ENCODE measurements at places on chromosomes 1 and 21.

DNA sequence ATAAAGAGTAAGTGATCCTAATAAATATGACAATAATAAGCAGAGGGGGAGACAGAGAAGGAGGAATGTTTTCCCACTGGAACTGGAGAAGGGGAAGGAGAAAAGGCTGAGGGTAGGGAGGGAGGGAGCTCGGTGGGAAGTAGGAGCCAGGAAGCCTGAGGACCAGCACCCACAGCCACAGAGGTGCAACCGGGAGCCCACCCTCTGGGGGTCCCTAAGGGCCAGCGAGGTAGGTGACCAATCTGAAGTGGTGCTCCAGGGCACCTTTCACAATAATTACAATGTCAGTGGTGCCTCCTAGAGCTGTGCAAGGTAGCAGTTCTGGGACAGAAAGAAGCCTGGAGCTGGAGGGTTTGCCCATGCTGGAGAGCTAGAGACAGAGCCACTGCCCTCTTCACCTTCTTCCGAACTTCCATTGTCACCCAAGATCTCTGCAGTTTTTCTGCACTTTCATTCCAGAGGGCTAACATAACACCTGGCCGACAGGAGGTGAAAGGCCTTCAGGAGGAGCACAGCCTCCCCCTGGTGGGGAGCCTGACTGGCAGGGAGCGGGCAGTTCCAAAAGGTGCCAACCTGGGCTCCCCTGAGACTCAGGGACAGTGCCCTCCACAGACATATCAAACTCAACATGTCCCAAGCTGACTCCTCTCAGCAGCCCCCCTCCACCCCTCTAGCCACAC is 4.1 kb upstream of the AHCYL1 start:
- DNase-seq: no peak

GRCh38 chr1:238242181-238242580 is 351.5 kb upstream of the ZP4 start:
- DNase-seq: no peak

GRCh38 chr1:201183209-201183608 is 7.4 kb upstream of the IGFN1 start:
- DNase-seq: no peak

- DNase-seq: no peak
These were observed 190.7 kb upstream of the MAP1LC3C start for GRCh38 chr1:242189591-242189990.

DNA sequence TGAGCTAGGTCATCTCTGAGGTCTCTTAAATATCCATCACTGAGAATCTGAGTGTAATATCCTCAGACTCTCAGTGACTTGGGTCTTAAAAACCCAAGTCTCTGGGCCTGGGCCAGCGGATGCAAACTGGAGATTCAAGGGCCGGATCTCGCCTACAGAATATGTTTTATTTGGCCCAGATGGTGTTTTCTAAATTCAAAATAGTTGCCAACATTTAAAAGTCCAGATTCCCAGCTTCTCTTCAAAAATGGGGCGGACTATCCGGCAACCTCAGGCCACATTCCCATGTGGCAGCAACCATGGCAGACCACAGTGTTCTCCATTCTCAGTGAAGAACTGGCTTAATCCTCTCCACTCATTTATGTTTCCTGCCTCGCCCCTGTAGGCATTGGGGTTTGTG is 12.7 kb upstream of the HEYL start:
- DNase-seq: no peak

DNA sequence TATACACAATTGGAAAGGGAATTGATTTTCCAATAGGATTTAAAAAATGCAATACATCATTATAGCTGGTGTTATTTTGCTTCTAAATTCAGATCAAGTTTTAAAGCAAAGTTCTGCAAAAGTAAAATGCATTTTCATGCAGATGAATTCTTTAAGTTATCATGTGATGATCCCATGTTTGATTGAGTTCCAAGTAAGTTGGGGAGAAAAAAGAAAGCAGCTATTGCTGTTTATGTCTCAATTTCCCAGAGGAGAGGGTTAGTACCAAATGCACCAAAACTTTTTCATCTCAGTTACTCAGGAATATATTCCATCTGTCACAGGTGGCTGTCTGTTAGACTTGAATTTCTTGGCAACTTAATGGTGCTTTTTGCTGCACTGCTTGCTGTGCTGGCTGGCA is 29.7 kb downstream of the HSPA13 start:
- DNase-seq: no peak

DNA sequence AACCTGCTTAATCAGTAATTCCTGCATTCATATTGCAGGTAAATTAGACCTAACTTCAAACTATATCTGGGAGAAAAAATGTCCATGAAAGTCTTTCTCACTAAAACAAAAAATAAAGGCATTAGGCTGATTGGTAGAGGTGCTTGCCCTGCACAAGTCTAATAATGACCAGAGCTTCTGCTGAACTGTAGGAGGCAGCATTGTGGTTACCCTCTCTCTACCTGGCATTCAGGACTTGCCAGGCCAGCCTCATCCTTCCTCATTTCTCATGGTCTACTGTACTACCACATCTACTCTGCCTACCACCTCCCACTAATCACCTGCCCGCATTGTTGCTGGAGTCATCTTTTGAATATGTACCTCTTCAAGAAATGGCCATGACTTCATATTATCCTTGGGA is 60.8 kb upstream of the KRTAP11-1 start:
- no peak for DNase-seq

GRCh38 chr1:177923441-177923840 is 46.4 kb downstream of the SEC16B start:
- DNase-seq: no peak

DNA sequence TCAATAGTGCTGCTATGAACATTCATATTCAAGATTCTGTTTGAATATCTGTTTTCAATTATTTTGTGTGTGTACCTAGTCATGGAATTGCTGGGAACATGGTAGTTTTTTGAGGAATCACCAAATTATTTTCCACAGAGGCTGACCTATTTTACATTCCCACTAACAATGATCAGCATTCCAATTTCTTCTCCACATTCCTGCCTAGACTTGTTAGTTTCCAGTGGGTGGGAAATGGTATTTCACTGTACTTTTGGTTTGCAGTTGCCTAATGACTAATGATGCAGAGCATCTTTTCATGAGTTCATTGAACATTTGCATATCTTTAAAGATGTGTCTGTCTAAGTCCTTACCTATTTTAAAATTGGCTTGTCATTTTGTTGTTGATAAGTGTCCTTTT is 1182.6 kb upstream of the B3GALT2 start:
- DNase-seq: no peak

- no peak for DNase-seq
These were observed 124.1 kb downstream of the POU2F1 start for GRCh38 chr1:167344615-167345385.

DNA sequence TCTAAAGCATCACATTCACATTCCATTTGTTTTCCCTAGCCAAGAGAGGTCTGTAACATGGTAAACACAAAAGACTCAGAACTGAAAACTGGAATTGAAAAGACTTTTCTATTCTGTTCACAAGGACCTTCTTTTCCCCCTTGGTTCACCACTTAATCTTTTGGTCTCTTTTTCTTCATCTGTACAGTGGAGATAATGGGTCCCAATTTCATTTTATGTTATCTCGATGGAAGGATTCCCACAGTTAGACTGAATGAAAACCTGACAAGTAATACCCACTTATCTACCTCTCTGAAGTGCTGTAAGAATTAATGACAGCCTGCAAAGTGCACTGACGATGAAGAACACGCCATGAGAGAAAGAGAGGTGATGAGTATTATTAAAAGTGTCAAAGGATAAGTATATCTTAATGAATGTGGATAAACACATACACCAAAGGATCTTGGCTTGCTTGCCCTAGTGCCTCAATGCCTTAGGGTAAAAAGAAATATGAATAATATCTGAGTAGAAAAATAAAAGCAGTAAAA is 71.5 kb downstream of the CYYR1 start:
- no peak for DNase-seq

DNA sequence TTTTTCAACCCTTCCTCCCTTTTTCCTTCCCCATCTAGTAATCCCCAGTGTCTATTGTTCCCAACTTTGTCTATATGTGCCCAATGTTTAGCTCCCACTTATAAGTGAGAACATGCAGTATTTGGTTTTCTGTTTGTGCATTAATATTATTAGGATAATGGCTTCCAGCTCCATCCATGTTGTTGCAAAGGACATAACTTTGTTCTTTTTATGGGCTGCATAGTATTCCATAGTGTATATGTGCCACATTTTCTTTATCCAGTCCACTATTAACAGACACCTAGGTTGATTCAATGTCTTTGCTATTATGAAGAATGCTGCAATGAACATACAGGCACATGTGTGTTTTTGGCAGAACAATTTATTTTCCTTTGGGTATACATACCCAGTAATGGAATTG is 121.0 kb upstream of the C1orf105 start:
- no peak for DNase-seq

DNA sequence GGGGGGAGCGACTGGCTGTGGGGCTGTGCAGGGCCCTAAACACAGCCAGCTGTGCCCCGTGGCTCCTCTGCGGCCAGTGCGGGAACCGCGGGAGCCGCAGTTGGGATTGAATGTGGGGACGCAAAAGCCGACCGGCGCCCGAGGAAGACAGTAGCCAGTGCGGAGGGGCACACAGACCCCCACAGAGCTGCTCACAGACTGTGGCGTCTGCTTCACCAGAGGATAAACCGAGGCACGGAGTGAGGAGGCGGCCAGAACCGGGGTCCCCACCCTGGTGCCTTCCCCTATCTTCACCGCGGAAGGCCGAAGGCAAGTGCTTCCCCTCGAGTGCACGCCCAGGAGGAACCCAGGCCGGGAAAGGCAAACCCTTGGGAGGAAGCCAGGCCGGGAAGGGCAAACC is 8.7 kb upstream of the TMEM52 start:
- DNase-seq: peak; percentile 8

GRCh38 chr1:8483586-8483985 is 165.7 kb downstream of the SLC45A1 start:
- DNase-seq: no peak

- DNase-seq: peak; percentile 21
These were observed 20.7 kb upstream of the LGALS8 start for GRCh38 chr1:236502972-236503639.

DNA sequence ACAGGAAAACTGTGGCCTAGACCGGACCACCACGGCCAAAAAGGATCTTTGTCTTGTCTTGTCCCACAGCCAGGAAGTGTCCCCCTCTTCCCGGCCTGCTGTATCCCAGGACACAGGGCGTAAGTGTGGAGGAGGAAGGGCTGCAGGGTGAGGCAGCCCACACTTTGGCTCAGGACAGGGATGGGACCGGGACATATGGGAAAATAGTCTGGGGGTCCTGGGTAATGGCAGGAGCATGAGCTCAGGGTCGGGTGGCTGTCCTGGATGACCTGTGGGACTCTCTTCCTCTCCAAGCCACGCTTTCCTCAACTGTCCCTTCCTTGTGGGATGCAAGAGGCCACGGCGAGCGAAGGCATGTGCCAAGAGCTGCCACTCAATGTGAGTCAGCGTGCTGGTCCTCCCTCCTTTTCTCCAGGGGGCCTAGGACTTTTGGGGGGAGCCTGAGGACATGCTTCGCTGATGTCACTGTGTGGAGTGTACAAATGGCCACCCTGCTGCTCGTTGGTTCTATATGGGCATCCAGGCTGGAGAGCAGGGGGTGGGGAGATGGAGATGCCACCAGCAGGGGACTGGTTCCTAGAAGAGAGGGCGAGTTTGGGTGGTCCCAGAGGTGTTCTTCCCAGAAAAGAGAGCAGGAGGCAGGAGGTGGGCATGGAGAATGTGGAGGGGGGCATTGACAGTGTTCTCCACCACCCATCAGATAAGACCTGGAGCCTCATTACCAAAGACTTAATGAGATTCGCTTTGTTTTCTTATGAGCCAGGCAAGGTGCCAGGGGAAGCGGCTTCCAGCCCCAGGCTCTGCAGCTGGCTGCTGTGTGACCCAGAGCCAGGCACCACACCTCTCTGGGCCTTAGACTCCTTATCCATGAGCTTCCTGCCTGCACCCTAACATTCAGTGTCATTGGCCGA is 11.5 kb upstream of the PADI1 start:
- DNase-seq: peak; percentile 1

GRCh38 chr21:39659070-39659815 is 46.5 kb downstream of the B3GALT5 start:
- DNase-seq: no peak

- DNase-seq: no peak
These were observed 2.5 kb downstream of the SDC3 start for GRCh38 chr1:30905916-30906620.

DNA sequence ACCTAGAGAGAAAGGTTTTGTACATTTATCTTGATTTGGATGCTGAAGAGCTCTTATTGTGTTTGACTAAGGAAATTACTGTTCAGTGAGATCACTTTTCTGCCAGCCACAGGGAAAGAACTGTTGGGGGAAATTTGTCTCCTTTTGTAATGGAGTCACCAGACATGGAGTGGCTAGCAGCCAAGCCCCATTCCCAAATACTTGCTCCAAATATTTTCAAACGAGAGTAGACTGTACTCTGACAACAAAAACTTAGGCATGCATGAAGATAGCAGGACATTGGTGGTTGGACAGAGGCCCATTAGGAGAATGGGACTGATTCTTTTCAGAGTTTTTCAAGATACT is 21.1 kb downstream of the IPO9 start:
- no peak for DNase-seq

- DNase-seq: no peak
These were observed 53.1 kb downstream of the FOXO6 start for GRCh38 chr1:41414296-41414695.

DNA sequence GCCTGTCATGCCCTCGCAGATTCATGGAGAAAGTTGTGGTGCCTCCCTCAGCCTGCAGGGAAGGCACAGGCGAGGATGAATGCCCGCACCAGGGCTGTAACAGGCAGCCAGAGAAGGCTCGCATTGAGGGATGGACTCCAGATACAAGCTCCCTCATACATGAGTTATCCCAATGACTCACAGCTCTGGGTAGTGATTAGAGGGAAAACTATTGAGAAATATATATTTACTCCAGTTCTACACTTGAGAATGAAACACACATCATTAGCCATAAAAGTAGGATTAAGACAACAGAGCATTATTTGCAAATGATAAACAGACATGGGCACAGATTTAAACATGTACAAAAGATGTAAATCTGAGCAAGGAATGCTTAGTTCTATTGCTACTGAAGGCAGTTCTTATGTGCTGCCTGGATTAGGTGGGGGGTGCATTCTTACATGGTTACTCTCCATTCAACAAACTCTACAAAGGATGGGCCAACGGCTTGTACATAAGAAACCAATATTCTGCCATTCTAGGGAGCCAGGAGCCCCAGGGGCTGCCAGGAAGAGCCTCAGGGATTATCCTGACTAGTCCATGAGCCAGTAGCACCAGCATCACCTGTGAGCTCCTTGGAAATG is 97.9 kb downstream of the CSMD2 start:
- DNase-seq: no peak

GRCh38 chr1:93056214-93056613 is 22.9 kb upstream of the MTF2 start:
- DNase-seq: no peak

GRCh38 chr1:227942716-227943261 is 4.9 kb downstream of the WNT9A start:
- no peak for DNase-seq

- no peak for DNase-seq
These were observed 265.8 kb downstream of the CAMTA1 start for GRCh38 chr1:7050751-7051665.

GRCh38 chr1:214332946-214333798 is 52.2 kb downstream of the SMYD2 start:
- peak; percentile 27 for DNase-seq

GRCh38 chr1:151801846-151802245 is 3.4 kb downstream of the LINGO4 start:
- no peak for DNase-seq
